Activated CD4-positive, alpha-beta T cell treated with anti-CD3 and anti-CD28 coated beads, Interleukin-2, amount 10 ng/mL, durations not matched to agents 7 days and 5 days (primary cell): ENCODE measurements at places on chromosomes 2 and 18.

DNA sequence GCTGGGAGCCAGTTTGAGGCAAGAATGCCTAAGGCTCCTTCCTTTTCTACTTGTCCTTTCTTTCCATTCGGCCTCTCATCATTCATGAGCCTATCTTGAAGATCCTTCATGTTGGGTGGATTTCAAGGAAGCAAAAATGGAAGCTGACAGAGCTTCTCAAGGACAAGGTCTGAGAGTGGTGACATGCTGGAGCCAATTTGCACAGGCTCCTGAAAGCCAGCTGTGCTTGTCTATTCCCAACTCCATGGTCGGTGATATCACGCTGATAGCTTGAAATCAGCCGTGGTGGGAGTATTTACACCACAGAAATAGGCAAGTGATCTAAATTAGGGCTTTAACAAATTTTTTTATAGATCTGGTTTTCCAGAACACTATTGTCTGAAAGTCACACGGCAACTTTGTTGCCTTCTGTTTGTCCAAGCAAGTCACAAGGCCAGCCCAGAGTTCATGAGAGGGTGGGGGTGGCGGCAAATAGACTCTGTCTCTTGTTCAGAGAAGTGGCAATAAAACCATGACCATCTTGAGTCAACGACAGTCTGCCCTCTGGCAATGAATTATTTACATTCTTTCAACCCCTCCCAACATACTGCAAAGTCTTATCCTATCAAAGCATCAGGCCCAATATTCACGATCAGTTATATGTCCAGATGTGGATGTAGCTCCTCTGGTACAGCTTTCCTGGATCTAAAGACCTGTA lies 49.9 kb upstream of the SLC35F5 start:
- DNase-seq = no peak

- DNase-seq = no peak
Measured at GRCh38 chr2:52036853-52037252, 1004.9 kb upstream of the NRXN1 start.

GRCh38 chr2:151338115-151338514 lies 19.3 kb upstream of the TNFAIP6 start:
- no peak for DNase-seq

DNA sequence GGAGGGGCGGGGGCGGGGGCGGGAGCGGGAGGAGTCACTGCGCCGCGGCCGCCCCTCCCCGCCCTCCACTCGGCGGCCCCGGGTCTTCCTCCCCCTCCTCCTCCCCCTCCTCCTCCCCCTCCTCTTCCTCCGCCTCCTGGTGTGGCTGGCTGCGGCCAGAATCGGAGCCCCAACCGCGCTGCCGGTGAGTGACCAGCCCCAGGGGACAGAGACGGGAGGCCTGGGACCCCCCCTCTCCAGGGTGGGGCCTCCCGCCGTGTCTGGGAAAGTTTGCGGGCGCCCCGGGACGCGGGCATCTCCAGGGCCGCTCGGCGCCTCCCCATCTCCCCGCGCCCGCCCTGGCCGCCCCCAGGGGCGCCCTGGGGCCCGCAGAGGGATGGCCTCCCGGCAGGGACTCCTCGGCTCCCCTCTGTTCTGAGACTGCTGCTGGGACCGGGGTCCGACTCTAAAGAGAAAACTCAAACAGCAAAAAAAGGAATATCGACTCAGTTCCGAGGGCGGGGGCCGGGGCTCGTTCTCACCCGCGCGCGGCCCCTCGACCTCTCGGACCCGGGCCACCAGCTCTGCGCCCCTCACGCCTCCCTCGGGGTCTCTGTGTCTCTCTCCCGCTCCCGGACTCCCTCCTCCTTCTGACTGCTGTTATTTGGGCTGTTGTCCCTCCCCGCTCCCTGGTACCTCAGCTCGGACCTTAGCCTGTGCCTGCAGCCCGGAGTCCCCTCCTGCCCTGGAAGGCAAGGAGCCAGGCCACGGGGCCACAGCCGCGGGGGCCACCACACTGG lies at the start of gene STON1:
STON1 (plus strand) TSS at position 122 of the 779 bp plus-strand sequence. CDS start 50,480 bp downstream, outside the sequence.
- peak; percentile 27 for DNase-seq

- no peak for DNase-seq
Measured at GRCh38 chr2:147177071-147177857, 667.6 kb upstream of the ACVR2A start.

DNA sequence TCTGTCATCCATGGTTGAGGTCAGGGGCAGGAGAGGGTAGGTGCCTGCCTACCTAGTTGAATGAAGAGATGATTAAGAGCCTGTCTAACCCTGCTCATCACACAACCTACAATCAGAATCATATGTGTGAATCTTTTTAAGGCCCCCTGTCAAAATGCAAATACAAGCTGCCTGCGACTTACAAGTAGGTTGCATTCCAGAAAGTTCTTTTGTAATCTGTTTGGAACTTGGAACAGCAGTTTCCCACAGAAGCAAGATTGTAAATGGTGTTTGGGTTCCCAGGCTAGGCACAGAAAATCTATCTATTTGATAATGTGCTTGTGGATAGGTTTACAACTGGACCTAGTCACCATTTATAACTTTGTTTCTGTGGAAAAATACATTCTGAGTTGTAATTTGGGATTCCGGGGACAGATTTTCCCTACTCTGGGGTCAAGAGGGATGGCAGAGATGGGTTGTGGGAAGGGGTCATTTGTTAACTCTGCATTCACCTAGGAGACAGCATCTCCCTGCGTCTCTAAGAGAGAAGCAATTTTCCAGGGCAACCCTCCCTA lies 4.4 kb downstream of the LIPG start:
- no peak for DNase-seq

DNA sequence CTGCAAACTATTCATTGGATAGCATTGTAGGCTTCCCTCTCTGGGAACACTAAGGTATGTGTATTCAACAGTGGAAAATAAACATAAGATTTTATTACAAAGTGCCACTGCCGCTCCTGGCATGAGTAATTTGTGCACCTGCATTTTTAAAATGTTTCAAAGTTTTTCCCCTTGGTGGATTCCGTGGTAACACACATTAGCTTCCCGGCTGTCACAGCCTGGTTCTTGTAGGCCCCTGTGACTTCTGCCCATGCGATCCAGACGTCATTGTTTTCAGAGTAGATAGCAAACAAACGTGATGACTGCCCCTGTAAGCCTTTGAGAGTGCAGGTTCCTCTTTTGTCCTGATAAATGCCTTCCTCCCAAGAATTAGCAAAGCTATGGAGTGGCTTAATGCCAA lies 421.0 kb downstream of the ZNF521 start:
- no peak for DNase-seq

DNA sequence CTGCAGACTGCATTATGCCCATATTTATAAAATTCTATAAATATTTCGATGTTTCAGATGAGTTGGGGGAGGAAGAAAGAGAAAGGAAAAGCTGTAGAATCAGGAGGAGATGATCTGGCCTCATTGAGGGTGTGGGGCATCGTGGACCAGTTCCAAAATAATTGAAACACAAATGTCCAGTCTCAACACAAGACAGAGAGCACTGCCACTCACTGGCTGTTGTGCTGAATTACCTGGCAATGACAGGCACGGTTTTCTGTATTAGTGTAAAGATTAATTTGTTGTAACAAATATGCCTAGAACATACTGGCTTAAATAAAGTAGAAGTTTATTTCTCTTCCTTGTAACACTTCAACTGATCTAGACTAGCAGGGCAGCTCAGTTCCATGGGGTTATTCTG lies 24.1 kb downstream of the POLE4 start:
- no peak for DNase-seq

DNA sequence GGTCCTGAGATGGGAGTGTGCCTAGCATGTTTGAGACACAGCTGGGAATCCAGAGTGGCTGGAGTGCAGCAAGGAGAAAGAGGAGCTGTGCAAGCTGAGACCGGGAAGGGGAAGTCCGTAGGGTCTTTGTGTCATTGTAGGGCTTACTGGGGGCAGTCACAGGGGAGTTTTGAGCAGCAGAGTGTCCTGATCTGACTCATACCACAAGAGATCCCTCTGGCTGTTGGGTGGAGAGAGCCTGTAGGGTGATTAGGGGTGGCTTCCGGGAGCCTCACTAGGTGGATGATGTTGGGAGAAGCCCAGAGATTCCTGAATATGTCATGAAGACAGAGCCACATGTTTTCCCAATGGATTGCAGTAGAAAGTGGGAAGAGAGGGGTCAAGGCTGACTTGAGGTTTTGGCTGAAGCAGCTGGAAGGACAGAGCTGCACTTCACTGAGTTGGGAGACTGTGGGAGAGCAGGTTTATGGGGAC lies 30.9 kb downstream of the FHOD3 start:
- DNase-seq = no peak

- DNase-seq = no peak
Measured at GRCh38 chr2:100050685-100051084, 91.7 kb downstream of the AFF3 start.

- no peak for DNase-seq
Measured at GRCh38 chr2:107530046-107530445, 296.6 kb upstream of the RGPD4 start.

GRCh38 chr2:144052083-144052482 lies 467.8 kb downstream of the ZEB2 start:
- no peak for DNase-seq

GRCh38 chr2:203682688-203683130 lies 23.7 kb upstream of the CD28 start:
- DNase-seq = no peak

DNA sequence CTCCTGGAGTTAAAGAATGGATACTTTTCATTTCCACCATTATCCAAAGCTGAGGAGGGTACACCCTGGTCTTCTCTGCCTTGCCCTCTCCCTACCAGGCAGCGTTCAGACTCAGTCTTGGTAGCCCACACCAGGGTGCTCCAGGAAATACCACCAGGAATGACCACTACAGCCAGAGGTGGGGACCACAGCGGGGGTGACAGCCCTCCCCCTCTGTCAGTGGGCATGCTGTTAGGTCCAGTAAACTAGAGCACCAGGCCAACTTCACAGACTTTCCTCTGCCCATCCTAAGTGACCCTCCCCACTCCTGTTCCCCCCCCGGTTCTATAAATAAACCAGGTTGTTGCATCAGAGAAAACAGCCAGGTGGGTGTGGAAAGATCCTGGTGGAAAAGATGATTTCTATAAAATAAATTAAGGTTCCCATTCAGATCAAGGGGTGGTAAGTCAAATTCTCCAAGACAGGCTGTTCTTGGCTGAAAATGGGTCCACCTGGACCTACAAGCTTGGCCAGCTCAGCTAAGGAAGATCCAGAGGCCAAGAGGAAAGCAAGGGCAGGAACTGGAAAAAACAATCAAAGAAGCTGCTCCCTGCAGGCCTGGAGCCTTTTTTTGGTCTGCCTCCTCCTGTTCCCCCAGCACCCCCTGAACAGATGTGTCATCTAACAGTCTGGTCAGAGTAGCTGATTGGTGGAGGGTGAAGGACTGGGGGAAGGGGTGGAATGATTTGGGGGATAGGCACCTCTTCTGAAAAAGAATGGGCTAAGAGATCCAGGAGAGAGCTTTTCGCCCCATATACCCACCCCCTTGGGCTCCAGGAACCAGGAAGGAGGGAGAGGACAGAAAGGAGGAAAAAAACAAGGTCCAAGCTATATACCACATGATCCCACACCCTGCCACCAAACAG lies 2.3 kb downstream of the RAB11FIP5 start:
- DNase-seq = no peak

GRCh38 chr18:31774962-31775361 lies 14.3 kb upstream of the SLC25A52 start:
- no peak for DNase-seq

DNA sequence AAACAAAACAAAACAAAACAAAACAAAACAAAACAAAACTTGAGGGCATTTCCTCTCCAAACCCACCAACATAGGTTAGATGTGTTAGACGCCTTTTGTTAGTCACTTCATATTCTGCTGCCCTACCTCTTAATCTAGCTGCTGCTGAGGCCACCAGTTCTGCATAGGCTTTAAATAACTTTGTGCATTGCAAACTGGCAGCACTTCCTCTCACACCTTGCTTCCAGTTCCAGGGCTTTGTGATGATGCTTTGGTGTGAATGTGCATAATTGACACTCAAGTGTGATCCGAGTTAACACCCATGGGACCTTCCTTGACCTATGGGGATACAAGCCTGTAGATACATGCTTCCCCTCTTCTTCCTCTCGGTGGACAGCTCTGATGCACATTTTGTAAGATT lies 2.3 kb upstream of the SERPINB11 start:
- DNase-seq = no peak
